Ascending aorta (tissue), 2 donors: ENCODE measurements at places on chromosomes 7 and 10.

GRCh38 chr10:81905161-81905560 is 30.2 kb downstream of the NRG3 start:
- H3K4me1 ChIP-seq: no peaks in the 10 kb centered on the region
- no peak overlapping the region for H3K27ac ChIP-seq
- no peak for DNase-seq
- H3K27me3 ChIP-seq: no peaks in the 10 kb centered on the region
- no peaks in the 10 kb centered on the region for H3K36me3 ChIP-seq

DNA sequence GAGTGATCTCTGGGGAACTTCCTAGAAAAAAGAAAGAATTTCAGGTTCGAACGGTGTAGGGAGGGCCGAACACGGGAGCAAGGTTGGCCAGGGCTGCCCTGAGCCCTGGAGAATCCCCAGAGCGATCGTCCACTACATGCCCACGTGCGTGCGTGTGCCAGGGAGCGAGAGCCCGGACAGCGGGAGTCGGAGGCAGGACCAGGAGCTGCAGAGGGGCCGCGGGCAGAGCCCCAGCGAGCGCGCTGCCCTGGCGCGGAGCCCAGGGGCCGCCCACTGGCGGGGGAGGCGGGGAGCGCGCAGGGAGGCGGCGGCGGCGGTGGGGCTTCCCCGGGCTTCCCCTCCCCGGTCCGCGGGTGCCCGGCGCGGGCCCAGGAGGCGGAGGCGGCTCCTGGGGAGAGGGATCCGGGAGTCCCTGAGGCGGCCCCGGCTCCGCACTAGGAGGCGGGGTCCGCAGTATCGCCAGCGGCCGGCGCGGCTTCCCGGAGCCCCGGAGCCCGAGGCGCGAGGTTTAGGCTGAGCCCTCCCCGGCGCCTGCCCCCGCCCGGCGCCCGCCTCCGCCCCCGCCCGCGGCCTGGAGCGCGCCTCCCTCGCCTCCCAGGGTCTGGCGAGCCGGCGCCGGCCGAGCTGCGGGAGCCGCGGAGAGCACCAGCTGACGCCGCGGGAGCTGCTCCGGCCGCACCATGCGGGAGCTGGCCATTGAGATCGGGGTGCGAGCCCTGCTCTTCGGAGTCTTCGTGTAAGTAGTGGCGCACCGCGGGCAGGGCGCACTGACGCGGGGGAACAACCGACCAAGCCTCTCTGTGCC is at the start of gene PLPP4:
Gene PLPP4, plus strand, starts transcription at position 602 of the 805 bp plus-strand sequence. Its CDS starts 79 bp downstream, at position 681.
- peaks cover 5% of the 10 kb centered on the region for H3K27me3 ChIP-seq
- no peak for DNase-seq
- H3K4me1 ChIP-seq: no peaks in the 10 kb centered on the region
- H3K27ac ChIP-seq: no peak within 1 kb of the TSS

- no peak overlapping the region for H3K27ac ChIP-seq
- H3K4me1 ChIP-seq: no peaks in the 10 kb centered on the region
- no peak overlapping the region for H3K4me3 ChIP-seq
- DNase-seq: no peak
Measured at GRCh38 chr7:156783864-156784263, 109.1 kb downstream of the LMBR1 start.

DNA sequence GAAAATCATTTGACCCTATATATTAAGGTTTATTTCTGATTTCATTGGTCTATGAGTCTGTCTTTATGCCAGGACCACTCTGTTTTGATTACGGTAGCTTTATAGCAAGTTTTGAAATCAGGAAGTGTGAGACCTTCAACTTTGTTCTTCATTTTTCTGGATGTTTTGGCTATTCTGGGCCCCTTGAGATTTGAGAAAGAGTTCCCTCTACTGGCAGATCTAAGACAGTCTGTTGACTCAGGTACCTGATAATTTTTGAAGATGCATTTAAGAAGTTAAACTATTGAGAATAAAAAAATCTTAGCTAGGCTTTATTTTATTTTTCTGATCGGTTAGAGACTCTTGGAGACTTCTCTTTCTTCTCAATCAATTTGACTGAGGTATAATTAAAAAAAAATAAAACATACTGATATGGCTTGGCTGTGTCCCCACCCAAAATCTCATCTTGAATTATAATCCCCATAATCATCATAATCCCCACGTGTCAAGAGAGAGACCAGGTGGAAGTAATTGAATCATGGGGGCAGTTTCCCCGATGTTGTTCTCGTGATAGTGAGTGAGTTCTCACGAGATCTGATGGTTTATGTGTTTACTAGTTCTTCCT is 209.2 kb downstream of the SNX10 start:
- no peaks in the 10 kb centered on the region for H3K36me3 ChIP-seq
- no peaks in the 10 kb centered on the region for H3K4me1 ChIP-seq
- H3K4me3 ChIP-seq: no peak overlapping the region
- no peaks in the 10 kb centered on the region for H3K27me3 ChIP-seq
- no peak for DNase-seq
- H3K27ac ChIP-seq: no peak overlapping the region

DNA sequence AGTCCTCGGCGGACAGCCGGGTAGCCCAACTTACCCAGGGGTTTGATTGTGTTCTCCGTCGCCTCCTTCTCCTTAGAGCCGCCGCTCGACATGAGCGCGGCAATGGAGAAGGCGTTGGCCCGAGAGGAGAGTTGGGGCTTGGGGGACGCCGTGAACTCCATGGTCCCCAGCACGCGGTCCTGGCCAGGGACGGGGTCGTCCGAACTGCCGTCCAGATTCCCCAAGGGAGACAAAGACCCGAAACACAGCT is 515 bp downstream of the TBX20 start:
- no peak overlapping the region for H3K27ac ChIP-seq
- peaks cover 7% of the 10 kb centered on the region for H3K27me3 ChIP-seq
- peak overlapping the region; percentile 50 for H3K4me3 ChIP-seq
- no peak for DNase-seq

- H3K4me3 ChIP-seq: no peak overlapping the region
- H3K36me3 ChIP-seq: peaks cover 22% of the 10 kb centered on the region
- H3K27me3 ChIP-seq: no peaks in the 10 kb centered on the region
- no peak overlapping the region for H3K27ac ChIP-seq
Measured at GRCh38 chr10:102492983-102493382, 9.5 kb downstream of the ACTR1A start.

DNA sequence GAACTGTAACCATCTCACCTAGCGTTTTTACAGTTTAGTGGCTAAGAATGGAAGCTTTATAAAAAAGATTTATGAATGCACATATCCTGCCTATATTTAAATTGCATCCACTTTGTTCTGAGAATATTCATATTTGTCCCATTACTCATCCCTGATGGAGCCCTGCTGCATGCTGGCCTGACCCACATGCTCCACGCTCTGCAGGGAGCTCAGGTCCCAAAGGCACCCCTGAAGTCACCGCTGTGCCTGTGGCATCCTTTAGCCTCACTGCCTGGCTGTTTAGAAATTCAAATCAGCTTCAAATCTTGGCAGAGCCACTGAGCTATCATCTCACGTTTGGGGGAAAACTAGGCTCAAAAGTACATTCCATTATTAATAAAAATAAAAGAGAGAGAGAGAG is 24.4 kb downstream of the C10orf90 start:
- no peaks in the 10 kb centered on the region for H3K36me3 ChIP-seq
- no peak overlapping the region for H3K27ac ChIP-seq
- H3K4me1 ChIP-seq: no peaks in the 10 kb centered on the region
- H3K4me3 ChIP-seq: no peak overlapping the region
- H3K27me3 ChIP-seq: no peaks in the 10 kb centered on the region
- no peak for DNase-seq

DNA sequence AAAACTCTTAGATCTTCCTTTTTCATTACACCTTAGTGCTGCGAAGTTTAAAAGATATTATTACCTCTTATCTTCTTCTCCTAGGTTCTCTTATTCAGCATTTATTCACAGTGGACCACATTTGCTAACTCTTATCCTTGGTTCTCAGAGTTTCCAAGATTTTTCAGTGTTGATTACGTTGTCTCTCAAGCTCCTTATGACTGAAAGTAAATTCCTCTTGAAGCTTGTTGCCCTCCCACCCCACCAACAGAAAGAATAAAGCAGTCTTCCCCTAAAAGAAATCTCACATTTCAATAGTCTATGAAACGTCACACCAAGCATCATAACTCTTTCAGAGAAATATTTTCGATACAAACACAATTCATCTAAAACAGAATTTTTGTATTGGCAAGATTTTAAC is 362.5 kb downstream of the MAGI2 start:
- H3K4me3 ChIP-seq: no peak overlapping the region
- no peak overlapping the region for H3K27ac ChIP-seq
- H3K4me1 ChIP-seq: no peaks in the 10 kb centered on the region
- no peaks in the 10 kb centered on the region for H3K27me3 ChIP-seq

DNA sequence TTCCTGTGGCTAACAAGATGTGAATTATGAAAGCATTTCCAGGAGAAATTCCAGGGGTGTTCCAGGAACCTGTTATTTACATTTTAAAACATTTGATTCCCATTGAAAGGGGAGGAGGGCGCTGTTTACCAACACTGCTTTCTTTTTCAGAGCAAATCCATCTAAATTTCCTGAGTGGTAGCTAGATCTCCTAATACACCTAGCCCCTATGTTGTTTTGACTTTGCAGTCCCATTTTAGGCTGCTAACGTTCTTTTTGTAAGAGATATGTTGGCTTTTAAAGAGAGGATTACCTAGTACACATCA is 130.8 kb downstream of the TCF7L2 start:
- no peaks in the 10 kb centered on the region for H3K36me3 ChIP-seq
- DNase-seq: no peak
- no peaks in the 10 kb centered on the region for H3K27me3 ChIP-seq
- H3K4me3 ChIP-seq: no peak overlapping the region

DNA sequence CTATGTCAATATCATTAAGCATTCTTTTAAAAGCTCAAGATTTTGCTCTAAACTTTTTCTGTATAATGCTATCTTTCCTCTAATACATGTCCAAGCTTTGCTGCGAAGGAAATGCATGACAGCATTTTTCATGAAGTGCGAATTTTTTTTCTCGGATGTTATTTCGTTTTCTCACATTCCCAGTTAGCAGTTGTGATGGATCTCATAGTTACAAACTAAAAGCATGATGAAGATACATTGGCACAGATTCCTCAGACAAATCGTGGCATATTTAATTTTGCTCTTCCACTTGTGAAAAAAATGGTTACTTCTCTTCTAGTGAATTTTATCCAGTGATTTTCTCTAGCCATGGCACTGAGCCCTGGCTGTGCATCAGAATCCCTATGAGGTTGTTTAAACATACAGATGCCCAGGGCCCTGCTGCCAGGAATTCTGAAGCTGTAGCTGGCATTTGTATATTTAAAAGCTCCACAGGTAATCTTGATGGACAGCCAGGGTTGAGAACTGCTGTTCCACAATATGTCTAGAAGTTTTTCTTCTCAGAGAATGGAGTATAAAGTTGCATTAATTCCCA is 299.8 kb upstream of the NEBL start:
- H3K36me3 ChIP-seq: no peaks in the 10 kb centered on the region
- H3K27ac ChIP-seq: no peak overlapping the region
- H3K27me3 ChIP-seq: no peaks in the 10 kb centered on the region
- DNase-seq: no peak
- H3K4me1 ChIP-seq: no peaks in the 10 kb centered on the region

GRCh38 chr10:8235253-8236027 is 181.0 kb downstream of the GATA3 start:
- H3K4me3 ChIP-seq: no peak overlapping the region
- no peaks in the 10 kb centered on the region for H3K27me3 ChIP-seq
- H3K4me1 ChIP-seq: no peaks in the 10 kb centered on the region
- no peak overlapping the region for H3K27ac ChIP-seq
- DNase-seq: no peak
- no peaks in the 10 kb centered on the region for H3K36me3 ChIP-seq

- no peak for DNase-seq
- no peak overlapping the region for H3K27ac ChIP-seq
- no peaks in the 10 kb centered on the region for H3K4me1 ChIP-seq
- no peaks in the 10 kb centered on the region for H3K27me3 ChIP-seq
- no peak overlapping the region for H3K4me3 ChIP-seq
Measured at GRCh38 chr10:117920956-117921355, 125.8 kb downstream of the RAB11FIP2 start.

DNA sequence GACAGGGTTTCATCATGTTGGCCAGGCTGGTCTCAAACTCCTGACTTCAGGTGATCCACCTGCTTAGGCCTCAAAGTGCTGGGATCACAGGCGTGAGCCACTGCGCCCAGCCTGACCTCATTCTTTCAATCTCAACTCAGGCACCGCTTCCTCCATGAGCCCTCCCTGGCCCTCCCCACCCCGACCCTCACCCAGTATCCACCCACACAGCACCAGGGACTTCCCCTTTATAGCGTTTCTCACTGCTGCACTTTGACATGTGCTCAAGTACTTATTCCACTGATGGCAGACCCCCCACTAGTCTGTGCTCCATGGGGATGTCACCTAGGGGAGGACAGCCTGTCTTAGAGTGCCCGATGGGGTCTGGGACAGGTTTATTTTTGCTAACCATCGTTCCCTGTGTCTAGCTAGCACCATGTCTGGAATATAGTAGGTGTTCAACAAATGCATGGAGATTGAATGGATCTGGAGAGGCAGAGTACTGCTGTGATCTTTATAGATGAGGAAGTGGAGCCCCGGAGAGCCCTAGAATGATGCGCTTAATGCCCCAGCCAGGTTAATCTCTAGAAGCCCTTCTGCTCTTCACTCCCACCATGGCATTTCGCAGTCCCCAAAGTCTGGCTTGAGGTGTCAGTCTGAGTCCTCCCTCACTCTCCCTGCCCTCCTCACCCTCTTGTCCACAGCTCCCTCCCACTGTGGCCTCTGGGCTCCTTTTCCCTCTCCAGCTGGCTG is 258.8 kb downstream of the RPS24 start:
- no peaks in the 10 kb centered on the region for H3K36me3 ChIP-seq
- no peak overlapping the region for H3K27ac ChIP-seq
- H3K4me3 ChIP-seq: no peak overlapping the region

- H3K4me1 ChIP-seq: no peaks in the 10 kb centered on the region
- H3K27ac ChIP-seq: no peak overlapping the region
- no peak for DNase-seq
- no peaks in the 10 kb centered on the region for H3K27me3 ChIP-seq
- H3K4me3 ChIP-seq: no peak overlapping the region
Measured at GRCh38 chr7:138750901-138751464, 46.8 kb upstream of the TMEM213 start.
